Stromal cell of bone marrow (primary cell): ENCODE measurements at places on chromosomes 16 and 17.
A peak's percentile ranks its signal among the peaks of the same experiment; 100 is the strongest.

GRCh38 chr17:36593656-36594316 lies 2.1 kb downstream of the DHRS11 start:
- no peak for DNase-seq

DNA sequence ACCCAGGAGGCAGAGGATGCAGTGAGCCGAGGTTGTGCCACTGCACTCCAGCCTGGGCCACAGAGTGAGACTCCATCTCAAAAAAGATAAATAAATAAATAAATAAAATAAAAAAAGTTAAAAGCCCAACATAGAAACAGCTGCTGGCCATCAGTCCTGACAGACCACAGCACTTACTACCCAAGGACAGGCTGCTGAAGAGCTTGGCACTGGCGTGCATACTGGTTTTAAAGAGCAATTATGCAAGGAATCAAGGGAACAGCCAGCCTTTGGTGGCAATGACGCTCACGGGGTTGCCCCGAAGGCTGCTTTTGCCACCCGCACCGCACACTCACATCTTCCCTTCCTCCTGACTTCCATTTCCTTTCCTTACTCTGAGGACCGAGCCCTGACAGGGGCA lies 4.2 kb downstream of the PLD6 start:
- no peak for DNase-seq

- no peak for DNase-seq
Measured at GRCh38 chr17:21772321-21772720, 80.0 kb downstream of the KCNJ18 start.

DNA sequence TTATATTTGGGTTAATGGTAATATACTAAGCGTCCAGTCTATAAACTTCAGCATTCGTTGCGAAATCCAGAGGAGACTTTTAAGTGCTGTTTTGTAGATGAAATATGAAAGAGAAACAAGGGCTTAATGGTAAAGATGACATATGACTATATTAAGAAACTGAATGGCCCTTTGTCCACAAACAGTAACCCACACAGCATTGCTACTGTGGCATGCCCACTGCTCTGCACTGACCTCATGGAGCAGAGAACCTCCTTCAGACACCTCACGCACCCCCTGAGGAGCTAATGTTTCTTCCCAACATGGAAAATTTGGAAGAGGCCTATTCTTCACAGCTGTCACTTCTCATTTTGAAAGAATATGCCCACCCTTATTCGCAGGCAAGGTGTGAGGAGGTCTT lies 26.7 kb downstream of the ASPA start:
- no peak for DNase-seq

GRCh38 chr17:41639492-41640473 lies 15.4 kb upstream of the KRT17 start:
- DNase-seq: no peak

DNA sequence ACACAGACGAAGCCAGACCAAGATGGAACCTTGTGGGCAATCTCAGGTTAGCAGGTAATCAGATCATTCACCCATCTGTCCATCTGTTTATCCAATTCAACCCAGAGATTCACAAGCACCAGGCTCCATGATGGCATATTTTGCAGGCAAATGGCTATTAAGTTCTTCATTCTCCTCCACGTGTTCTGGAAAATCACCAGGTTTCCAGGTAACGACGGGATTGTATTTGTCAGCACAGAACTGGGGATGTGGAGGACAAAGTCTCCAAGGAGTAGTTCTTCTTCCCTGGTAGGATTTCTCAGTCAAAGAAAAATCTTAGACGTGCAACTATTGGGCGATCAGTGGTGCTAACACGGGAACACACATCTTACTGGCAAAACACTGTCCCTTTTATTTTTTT lies 368.8 kb downstream of the SLC39A11 start:
- DNase-seq: no peak

DNA sequence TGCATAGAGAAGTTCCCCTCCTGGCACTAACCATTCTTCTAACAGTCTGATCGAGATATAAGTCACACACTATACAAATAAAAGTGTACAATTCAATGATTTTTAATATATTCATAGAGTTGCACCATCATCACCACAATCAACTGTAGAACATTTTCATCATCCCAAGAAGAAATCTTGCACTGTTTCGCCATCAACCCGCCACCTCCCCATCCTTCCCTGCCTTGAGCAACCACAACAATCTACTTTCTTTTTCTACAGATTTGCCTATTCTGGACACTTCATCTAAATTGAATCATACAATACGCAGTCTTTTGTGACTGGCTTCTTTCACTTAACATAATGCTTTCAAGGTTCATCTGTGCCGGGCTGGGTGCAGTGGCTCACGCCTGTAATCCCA lies 33.0 kb upstream of the GUCY2D start:
- DNase-seq: no peak

- no peak for DNase-seq
Measured at GRCh38 chr16:83925095-83925905, 26.4 kb downstream of the MLYCD start.

DNA sequence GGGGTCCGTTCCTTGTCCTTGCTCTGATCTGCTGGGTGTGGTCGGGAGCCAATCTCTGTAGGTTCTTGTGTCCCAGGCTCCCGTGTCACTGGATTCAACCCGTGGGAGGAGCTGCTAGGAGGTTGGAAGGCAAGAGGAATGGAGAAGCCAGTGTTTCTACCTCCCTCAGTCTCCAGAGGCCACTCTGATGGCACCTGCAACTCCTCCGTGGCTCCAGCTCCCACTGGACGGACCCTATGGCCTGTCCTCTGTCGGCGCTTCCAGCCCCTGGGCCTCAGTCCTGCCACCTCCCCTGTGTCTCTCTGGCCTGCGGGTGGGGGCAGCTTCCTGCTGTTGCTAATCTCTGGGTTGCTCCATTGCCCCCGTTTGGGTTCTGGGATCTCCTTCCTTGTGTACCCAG lies 71.1 kb downstream of the CMIP start:
- no peak for DNase-seq

DNA sequence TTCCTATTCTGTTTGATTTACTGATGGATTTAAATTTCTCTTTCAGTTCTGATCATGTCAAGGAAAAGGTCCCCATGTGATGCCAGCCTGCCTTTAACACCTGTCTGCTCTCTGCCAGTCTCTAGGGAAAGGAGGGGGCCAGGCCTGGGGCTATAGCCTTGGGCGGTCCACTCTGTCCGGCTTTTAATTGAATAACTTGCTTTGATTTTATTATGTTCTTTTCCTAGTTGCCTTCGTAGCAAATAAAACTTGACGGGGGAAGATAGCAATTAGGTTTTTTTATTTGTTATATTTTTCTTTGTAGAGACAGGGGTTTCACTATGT lies 47.6 kb downstream of the ABAT start:
- no peak for DNase-seq

- DNase-seq: no peak
Measured at GRCh38 chr17:57723427-57724025, 21.6 kb downstream of the CCDC182 start.

- no peak for DNase-seq
Measured at GRCh38 chr16:68724797-68725196, 12.3 kb upstream of the CDH1 start.

- DNase-seq: peak; percentile 78
Measured at GRCh38 chr16:86222965-86223551, 287.3 kb upstream of the FOXF1 start.

DNA sequence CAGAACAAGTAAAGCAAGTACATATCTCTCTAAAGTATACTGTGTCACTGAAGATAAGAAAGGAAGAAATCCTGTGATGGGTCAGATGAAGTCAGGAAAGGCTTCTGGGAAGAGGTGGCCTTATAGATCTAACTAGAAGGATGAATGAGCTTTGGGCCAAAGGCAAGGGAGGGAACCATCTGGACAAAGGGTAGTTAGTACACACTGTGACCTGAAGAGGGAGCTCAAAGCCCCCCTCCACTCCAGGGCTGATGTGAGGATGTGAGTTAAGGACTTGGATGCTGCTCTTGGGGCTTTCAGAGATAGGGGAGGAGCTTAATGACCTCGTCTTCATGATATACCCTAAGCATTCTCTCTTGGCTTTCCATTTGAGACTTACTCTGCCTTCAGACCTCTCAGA lies 185.3 kb upstream of the CACNG3 start:
- no peak for DNase-seq
